Endothelial cell of umbilical vein (primary cell): ENCODE measurements at places on chromosomes 1 and 21. TPM values are rescaled to one million over a fixed set of nuclear protein-coding genes. Genes with fewer than 3 reads are reported as not detected.

GRCh38 chr1:76366726-76367125 is 292.2 kb downstream of the ST6GALNAC3 start:
- peaks cover 5% of the 10 kb centered on the region for H3K4me1 ChIP-seq
- no peaks in the 10 kb centered on the region for H3K27me3 ChIP-seq
- H3K36me3 ChIP-seq, result no peaks in the 10 kb centered on the region
- no peak overlapping the region for H3K27ac ChIP-seq

GRCh38 chr1:77322061-77322900 is 40.5 kb downstream of the AK5 start:
- DNase-seq, result peak; percentile 14
- H3K4me1 ChIP-seq, result no peaks in the 10 kb centered on the region
- H3K4me3 ChIP-seq, result no peak overlapping the region
- no peaks in the 10 kb centered on the region for H3K27me3 ChIP-seq
- no peaks in the 10 kb centered on the region for H3K36me3 ChIP-seq
- no peak overlapping the region for H3K27ac ChIP-seq

- no peak overlapping the region for H3K4me3 ChIP-seq
- no peak overlapping the region for H3K27ac ChIP-seq
- H3K36me3 ChIP-seq, result no peaks in the 10 kb centered on the region
- H3K27me3 ChIP-seq, result peaks cover 43% of the 10 kb centered on the region
- no peak for DNase-seq
These were observed 1071.2 kb downstream of the TTLL7 start for GRCh38 chr1:82927753-82928152.

Gene OR6Y1
- not detected in 2 replicates for total RNA-seq
